ENCODE measurements at places on chromosomes 6 and 20. TPM values are rescaled to one million over a fixed set of nuclear protein-coding genes. Genes with fewer than 3 reads are reported as not detected.
A peak's percentile ranks its signal among the peaks of the same experiment; 100 is the strongest.

NOX3 gene
- total RNA-seq, result not detected

GJA10 gene
- not detected for total RNA-seq

LAMP5 gene
- not detected for total RNA-seq

KHDRBS2 gene
- total RNA-seq, result not detected

BPI gene
- not detected for total RNA-seq

ENPP4 gene
- total RNA-seq, result 5.9 TPM

SYCP2 gene
- total RNA-seq, result 4.8 TPM

CNKSR3 gene
- not detected for total RNA-seq

DNA sequence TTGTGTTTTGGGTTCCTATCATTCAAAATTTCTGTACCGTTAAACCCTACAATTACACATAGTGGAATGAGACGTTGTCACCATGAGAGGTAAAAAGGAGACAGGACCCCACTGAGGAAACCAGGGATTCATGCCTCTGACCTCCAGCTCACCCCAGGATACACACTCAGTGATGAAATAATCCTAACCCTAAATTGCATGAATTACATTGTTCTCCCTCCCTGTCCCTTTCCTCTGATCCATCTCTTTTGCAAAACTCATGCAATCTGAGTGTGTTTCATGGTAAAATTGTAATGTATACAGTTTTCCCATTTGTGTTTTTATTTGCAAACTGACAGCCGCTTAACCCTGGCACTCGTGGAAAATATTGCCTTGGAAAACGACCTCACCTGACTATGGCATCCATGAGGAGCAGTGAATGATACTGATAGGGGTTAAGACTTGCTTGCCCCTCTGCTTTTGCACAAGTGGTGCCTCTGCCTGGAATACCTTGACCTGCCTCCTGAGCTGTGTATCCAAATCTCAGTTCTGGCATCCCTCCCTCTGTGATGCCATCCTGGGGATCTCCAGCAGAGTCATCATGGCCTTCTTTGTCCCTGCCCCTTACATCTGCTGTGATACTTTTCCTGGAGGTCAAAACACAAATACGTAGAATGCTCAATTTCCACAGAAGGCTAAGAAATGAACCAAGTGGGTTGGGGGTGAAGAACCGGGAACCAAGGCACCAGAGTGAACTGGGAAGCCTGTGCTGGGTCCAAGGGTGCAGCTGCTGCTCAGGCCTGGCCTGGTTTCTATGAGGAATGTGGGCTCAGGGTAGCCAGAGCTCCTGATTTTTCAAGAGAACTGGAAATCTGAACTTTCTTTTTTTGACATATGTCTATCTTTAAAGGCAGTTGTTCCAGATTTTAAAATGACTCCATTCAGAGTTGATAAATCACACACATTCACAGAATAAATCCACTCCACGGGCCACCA is 211.6 kb upstream of the ZNF217 start:
- no peaks in the 10 kb centered on the region for H3K4me1 ChIP-seq
- no peak overlapping the region for H3K27ac ChIP-seq
- no peaks in the 10 kb centered on the region for H3K36me3 ChIP-seq

- H3K4me3 ChIP-seq, result no peak overlapping the region
- H3K27me3 ChIP-seq, result peaks cover 7% of the 10 kb centered on the region
- no peak overlapping the region for H3K27ac ChIP-seq
These were observed 67.9 kb downstream of the SULF2 start for GRCh38 chr20:47717421-47717820.

GRCh38 chr6:41920921-41921711 is at the start of the genes BYSL and MED20:
Gene BYSL (plus strand): TSS chr6:41921499. CDS start chr6:41921563, 64 bp downstream.
Gene MED20 (minus strand): TSS chr6:41921139. CDS start chr6:41921018, 121 bp downstream.
- DNase-seq, result peak; percentile 89
- peaks cover 31% of the 10 kb centered on the region for H3K36me3 ChIP-seq
- H3K27me3 ChIP-seq, result no peaks in the 10 kb centered on the region
- peaks cover 53% of the 10 kb centered on the region for H3K4me1 ChIP-seq

- no peak for DNase-seq
- peaks cover 24% of the 10 kb centered on the region for H3K36me3 ChIP-seq
- no peak overlapping the region for H3K4me3 ChIP-seq
- no peak overlapping the region for H3K27ac ChIP-seq
- no peaks in the 10 kb centered on the region for H3K27me3 ChIP-seq
These were observed 20.4 kb downstream of the GTF2H5 start for GRCh38 chr6:158188591-158188990.

DNA sequence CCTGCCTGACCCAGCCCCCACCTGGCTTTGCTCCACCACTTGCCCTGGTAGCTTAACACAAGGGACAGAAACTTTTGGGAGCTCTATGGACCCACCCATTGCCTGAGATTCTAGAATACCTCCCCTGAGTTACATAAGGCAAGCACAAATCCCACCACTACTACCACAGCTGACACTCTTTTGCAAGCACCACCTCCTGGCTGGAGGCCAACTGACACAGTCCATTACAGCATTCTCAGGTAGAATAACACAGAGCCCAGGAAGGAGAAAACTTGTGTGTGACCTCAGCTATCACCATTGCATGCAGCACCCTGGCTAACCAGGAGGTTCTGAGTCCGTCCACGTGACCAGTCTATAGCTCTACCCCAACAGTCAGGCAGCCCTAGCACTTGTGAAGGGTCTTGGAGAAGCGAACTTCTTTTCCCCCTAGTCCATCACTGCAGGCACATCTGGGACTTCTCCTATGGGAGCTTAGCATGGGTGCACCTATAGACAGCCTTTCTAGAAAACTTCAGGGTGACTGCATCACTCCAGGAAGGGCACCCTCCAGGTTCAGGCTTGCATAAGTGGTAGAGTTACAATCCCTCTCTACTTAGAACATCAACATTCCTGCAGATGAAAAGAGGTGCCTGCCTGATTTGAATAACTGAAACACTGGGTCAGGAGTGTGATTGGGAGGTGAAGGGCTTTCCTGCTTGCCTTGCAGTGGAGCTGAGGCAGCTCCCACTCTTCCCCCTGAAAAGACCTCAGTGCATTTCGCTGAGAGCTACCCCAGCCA is 30.1 kb downstream of the CITED2 start:
- no peaks in the 10 kb centered on the region for H3K27me3 ChIP-seq
- DNase-seq, result no peak
- peaks cover 12% of the 10 kb centered on the region for H3K4me1 ChIP-seq
- H3K36me3 ChIP-seq, result peaks cover 3% of the 10 kb centered on the region
- no peak overlapping the region for H3K27ac ChIP-seq

DNA sequence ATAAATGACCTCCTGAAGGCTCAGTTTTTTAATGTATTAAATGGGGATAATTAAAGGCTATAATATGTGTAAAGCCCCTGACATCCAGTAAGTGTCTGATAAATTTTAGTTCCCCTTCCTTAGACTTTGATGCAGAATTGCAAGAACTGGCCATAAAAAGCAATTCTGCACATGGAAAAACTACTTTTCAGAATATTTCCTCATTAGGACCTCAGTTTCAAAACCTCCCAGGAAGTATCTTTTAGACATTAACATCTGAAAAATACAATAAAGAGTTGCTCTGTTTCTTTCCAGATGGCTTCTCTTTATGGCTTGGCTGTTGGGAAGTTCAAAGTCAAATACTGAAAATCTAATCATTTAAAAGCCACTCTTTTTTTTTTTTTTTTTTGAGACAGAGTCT is 106.3 kb upstream of the ZNF217 start:
- no peak overlapping the region for H3K4me3 ChIP-seq
- DNase-seq, result no peak
- H3K36me3 ChIP-seq, result no peaks in the 10 kb centered on the region
- H3K4me1 ChIP-seq, result peaks cover 22% of the 10 kb centered on the region
- no peaks in the 10 kb centered on the region for H3K27me3 ChIP-seq

DNA sequence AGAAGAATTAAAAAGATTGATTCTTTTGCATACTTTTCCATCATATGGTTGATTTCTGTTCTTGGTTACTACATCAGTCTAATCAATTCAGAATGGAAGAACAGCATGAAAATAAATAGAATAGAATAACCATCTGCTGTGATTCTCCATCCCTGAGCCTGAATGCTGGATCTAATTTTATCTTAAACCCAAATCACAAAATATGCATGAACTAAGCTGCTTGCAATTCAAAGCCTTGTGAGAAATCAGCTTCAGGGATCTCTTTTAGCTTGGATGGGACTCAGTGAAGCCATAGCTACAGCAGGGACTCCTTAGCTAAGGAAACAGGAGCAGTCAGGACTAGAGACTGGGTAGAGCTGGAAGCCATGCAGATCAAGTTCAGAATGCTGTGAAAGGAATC is 74.1 kb downstream of the TPBG start:
- no peak overlapping the region for H3K27ac ChIP-seq
- H3K36me3 ChIP-seq, result no peaks in the 10 kb centered on the region
- no peaks in the 10 kb centered on the region for H3K27me3 ChIP-seq
- H3K4me1 ChIP-seq, result no peaks in the 10 kb centered on the region

DNA sequence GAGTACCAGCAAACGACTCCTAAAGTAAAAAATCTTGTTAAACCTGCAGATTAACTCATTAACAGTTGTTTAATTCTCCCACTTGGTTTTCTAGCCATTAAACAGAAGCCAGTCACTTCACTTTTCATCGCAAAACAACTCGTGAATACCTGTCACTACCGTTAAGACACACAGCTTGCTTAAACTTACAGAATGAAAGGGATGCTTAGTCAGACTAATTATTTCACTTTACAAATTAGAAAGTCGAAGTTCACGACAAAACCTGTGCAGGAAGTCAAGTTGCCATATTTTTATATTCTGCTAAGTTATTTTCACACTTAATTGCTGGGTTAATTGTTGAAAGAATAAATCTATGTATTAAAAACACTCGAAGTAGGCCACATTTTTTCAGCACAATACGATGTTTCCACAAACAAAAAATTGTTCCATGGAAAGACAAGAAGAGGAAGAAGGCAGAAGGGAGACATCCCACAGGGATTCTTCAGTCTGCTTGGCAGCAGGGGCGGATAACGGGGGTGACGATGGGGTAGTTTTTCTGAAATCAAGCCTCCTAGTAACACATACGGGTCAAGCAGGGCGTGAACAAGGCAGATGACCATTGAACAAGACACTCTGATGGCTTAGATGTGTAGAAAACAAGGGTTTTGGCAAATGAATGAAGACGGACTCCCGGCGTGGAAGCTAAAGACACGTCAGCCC is 933 bp downstream of the SSR1 start:
- peak overlapping the region; percentile 94 for H3K27ac ChIP-seq
- DNase-seq, result peak; percentile 39
- H3K27me3 ChIP-seq, result no peaks in the 10 kb centered on the region
- H3K36me3 ChIP-seq, result peaks cover 37% of the 10 kb centered on the region

GRCh38 chr6:72702421-72702820 is 80.6 kb downstream of the KCNQ5 start:
- H3K27me3 ChIP-seq, result no peaks in the 10 kb centered on the region
- no peaks in the 10 kb centered on the region for H3K4me1 ChIP-seq
- H3K4me3 ChIP-seq, result no peak overlapping the region
- H3K27ac ChIP-seq, result no peak overlapping the region
- H3K36me3 ChIP-seq, result no peaks in the 10 kb centered on the region

DNA sequence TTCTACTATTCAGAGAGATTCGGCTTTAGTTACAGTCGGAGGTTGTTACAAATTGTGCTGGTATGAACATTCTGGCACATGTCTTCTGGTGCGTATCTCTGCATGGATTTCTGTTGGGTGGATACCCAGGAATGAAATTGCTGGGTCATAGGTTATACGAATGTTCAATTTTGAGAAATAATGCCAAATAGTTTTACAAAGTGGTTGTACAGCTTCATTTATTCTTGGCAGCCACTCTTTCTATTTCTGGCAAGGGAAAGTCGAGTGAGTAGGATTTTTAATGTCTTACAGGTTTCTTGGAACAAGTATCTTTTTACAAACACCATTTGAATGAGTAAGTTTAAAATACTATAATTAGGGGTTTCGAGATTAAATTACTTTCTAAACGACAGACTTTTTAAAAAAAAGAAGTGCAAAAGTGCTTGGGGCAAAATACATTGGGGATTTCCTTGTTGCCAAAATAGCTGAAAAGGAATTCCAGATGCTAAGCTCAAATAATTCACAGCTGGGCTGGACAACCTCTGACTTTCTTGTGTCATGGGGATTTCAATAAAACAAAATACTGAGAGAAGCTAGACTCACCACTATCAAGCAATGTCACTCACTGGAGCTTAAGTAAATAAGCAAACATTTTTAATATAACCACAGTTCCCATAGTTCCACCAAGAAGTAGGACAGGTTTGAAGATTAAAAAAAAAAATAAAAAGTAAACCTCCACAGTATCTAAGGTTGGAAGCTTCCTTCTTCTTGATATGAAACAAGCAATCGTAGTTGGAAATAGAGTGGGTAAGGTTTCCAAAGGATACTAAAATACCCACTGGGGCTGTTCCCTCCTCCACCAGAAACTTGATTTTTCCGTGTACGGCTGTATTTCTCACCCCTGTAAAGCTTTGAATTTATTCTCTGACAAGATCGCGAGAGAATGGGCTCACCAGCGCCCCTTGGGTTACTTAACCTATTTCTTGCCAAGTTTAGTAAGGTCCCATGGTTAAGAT is 21.6 kb upstream of the GFOD1 start:
- H3K27ac ChIP-seq, result no peak overlapping the region
- no peak overlapping the region for H3K4me3 ChIP-seq
- peaks cover 7% of the 10 kb centered on the region for H3K27me3 ChIP-seq
- DNase-seq, result no peak
- H3K4me1 ChIP-seq, result no peaks in the 10 kb centered on the region
- H3K36me3 ChIP-seq, result no peaks in the 10 kb centered on the region

DNA sequence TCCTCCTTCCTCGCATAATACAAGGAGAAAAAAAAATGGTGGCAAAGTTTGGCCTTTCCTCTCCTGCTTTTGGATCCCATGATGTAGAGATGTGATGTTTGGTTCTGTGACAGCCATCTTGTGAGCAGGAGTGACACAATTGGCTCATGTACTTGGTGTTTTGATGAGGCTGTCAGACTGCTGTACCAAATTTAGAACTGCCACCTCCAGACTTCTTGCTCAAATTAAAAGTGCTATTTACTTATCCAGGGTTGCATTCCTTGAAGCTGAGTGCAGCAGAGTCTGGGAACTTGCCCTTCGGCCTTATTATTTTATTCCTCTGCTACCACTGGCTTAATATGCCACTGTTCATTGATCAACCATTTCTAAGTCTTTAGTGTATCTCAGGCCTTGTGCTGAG is 21.9 kb downstream of the BCAS1 start:
- H3K4me3 ChIP-seq, result no peak overlapping the region
- H3K27ac ChIP-seq, result no peak overlapping the region
- peaks cover 6% of the 10 kb centered on the region for H3K27me3 ChIP-seq
- peaks cover 2% of the 10 kb centered on the region for H3K36me3 ChIP-seq

- no peaks in the 10 kb centered on the region for H3K36me3 ChIP-seq
- no peaks in the 10 kb centered on the region for H3K4me1 ChIP-seq
- H3K27me3 ChIP-seq, result peaks cover 2% of the 10 kb centered on the region
- no peak overlapping the region for H3K27ac ChIP-seq
- no peak for DNase-seq
- no peak overlapping the region for H3K4me3 ChIP-seq
These were observed 93.2 kb downstream of the MYO6 start for GRCh38 chr6:75842191-75842590.
